ENCODE measurements at places on chromosomes 16 and 17.

- DNase-seq: no peak
Measured at GRCh38 chr16:88407807-88408206, 25.0 kb downstream of the ZNF469 start.

GRCh38 chr17:79065105-79065670 lies 9.4 kb upstream of the ENGASE start:
- peak; percentile 32 for DNase-seq

DNA sequence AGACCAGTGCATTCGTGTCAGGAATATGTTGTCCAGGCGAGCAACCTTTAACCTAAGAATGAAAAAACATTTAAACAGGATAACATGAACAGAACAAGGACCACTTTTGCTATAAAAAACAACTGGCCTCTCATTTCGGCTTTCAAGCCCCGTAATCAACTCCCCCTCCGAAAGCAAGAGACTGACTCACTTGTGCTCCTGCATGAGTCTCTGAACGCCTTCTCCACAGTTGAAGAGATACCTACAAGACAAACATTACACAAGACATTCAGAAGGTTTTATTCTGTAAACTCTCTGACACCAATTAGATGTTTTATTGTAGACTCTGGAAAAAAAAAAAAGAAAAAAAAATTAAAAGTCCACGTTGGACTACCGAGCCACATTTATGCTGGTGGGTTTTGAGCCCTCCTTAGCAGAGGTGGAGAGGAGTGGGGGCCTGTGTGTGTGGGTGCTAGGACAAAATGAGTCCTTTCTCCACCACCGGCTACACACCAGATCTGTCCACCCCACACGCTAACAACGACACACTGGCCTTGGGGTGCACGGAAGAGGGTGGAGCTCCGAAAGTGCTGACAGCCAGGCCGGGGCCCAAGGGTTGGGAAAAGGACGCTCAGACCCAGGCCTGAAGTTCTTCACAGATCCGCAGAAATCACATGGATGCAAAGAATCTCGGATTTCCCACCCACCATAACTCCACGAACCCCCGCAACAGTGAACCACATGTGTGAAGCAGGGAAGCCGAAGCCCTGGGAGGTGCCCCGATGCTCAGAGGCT lies 759 bp downstream of the ELAC2 start:
- no peak for DNase-seq

- DNase-seq: no peak
Measured at GRCh38 chr17:39614545-39615157, 6.9 kb upstream of the NEUROD2 start.

- DNase-seq: peak; percentile 18
Measured at GRCh38 chr16:15434425-15435215, at the start of gene BMERB1. TSS of gene BMERB1 (plus strand) at chr16:15434588. CDS start at chr16:15434654, 66 bp downstream.

- DNase-seq: no peak
Measured at GRCh38 chr16:2786826-2787151, 571 bp downstream of the PRSS33 start.

DNA sequence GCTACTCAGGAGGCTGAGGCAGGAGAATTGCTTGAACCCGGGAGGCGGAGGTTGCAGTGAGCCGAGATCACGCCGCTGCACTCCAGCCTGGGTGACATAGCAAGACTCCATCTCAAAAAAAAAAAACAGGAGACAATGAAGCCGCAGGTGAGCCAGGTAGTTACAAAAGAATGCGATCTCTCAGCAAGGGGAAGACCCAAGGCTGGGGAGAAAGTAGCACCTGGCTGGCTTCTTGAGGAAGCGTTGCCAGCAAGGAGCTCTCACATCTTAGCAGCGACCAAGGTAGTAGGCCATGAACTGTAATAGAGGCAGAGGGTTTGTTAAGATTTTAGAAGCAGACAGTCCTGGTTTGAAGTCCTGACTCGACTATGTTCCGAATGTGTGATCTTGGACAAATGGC lies 175.0 kb downstream of the AIPL1 start:
- no peak for DNase-seq

DNA sequence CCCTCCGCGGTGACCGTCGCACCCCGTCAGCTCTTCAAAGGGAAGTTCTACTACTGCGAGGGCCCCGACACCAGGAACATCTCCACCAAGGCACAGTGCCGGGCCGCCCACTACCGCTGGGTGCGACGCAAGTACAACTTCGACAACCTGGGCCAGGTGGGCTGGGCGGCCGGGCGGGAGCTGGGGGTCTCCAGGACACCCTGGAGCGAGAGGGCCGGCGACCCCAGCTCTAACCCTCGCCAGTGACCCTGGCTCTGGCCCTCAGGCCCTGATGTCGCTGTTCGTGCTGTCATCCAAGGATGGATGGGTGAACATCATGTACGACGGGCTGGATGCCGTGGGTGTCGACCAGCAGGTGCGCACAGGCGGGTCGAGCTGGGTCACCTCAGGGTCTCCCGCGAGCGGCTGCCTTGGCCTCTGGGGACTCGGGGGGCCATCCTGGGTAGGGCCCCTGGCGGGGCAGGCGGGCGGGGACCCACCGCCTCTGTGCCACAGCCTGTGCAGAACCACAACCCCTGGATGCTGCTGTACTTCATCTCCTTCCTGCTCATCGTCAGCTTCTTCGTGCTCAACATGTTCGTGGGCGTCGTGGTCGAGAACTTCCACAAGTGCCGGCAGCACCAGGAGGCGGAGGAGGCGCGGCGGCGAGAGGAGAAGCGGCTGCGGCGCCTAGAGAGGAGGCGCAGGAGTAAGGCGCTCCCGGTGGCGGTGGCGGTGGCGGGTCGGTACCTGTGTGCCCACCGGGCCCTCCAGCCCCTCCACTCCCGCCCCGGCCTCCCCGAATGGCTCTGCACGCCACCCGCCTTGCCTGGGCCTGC lies 13.4 kb downstream of the TPSG1 start:
- no peak for DNase-seq

DNA sequence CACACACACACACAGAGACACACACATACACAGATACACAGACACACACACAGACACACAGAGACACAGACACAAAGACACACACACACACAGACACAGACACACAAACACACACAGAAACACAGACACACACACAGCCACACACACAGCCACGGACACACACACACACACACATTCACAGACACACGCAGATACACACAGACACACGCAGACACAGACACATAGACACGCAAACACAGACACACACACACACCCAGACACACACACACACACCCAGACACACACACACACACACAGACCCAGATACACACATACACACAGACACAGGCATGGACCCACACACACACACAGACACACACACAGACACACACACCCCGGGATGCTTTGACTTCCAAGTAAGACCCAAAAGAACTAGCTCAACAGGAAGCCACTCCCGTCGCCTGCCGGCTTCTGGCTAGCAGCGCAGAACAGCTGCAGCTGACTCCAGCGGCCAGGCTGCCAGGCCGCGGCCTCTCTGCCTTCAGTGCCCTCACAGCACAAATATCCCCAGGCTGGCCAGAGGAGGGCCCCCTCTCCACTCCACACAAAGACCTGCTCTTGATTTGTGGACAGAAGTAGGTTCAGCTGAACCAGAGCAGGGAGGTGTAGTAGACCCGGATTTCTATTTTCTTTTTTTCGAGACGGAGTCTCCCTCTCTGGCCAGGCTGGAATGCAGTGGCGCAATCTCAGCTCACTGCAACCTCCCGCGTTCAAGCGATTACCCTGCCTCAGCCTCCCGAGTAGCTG lies 6.0 kb upstream of the CHRNE start:
- DNase-seq: peak; percentile 66

DNA sequence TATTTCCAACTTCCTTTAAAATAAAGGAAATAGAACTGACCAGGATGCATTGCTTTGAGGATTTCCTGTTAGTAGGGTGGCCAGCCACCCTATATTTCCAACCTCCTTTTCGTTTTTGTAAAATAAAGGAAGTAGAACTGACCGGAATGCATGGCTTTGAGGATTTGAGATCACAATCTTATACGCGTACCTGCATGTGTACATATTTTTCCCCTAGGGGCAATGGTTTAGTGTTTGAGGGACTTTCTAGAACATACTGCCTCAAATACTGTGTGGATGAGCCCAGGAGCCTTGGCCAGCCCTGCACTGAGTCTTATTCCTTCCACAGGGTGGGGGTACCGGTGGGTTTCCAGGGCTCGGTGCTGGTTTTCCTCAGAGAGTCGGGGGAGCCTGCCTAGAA lies 25.6 kb downstream of the MAPK8IP3 start:
- no peak for DNase-seq

DNA sequence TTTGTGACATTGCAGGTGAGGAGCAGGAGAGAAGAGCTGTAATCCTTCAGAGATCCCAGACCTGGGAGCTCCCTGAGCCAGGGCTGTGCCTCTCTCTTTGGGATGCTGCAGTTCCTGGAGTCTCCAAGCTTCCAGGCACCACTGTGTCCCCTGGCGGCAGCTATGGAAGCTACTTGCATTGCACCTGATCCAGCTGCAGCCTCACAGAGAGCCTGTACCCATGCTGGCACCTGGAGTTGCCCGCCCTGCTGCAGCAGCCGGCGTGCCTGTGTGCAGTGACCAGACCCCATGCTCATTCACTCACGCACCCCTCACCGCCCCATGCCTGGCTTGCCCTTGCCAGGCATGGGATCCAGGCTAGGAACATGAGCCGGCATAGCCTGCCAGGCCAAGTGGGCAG lies 51.8 kb upstream of the MED9 start:
- DNase-seq: no peak

- DNase-seq: no peak
Measured at GRCh38 chr17:1946021-1946932, 78.9 kb downstream of the RTN4RL1 start.

DNA sequence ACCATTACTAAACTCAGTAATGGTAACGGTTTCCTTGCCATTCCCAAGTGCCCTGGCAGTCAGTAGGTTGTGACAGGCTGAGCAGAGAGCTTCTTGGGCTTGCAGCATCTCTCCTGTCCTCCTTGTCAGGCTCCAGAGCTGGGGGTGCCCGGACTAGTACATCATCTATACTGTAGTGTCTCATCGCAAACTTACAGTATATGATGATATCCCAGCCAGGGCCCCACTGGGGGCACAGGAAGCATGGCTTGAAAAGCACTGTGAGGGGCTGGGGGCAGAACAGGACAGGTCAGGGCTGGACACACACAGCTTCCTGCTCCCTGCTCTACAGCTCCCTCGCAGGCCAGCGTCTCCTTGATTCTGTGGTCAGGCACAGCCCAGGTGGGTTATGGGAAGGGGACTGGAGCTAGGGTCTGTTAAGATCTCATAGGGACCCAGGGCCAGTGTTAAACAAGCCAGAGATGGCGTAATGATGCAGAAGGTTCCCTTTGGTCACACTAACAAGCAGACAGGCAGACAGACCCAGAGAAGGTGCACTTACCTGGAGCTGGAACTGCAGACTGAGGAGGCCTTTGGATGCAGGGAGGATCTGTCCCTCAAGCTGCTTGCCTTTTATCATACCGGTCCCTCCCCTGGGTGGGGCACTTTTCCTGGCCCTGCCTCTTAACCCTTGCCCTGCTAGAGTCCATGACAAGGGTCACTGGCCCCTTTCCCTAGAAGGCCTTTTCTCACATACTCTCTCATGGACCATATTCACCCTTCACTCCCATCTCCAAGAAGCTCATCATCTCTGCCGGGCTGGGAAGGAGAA lies 6.8 kb downstream of the ERAL1 start:
- DNase-seq: no peak

GRCh38 chr16:77739559-77739892 lies 17.2 kb downstream of the NUDT7 start:
- no peak for DNase-seq

DNA sequence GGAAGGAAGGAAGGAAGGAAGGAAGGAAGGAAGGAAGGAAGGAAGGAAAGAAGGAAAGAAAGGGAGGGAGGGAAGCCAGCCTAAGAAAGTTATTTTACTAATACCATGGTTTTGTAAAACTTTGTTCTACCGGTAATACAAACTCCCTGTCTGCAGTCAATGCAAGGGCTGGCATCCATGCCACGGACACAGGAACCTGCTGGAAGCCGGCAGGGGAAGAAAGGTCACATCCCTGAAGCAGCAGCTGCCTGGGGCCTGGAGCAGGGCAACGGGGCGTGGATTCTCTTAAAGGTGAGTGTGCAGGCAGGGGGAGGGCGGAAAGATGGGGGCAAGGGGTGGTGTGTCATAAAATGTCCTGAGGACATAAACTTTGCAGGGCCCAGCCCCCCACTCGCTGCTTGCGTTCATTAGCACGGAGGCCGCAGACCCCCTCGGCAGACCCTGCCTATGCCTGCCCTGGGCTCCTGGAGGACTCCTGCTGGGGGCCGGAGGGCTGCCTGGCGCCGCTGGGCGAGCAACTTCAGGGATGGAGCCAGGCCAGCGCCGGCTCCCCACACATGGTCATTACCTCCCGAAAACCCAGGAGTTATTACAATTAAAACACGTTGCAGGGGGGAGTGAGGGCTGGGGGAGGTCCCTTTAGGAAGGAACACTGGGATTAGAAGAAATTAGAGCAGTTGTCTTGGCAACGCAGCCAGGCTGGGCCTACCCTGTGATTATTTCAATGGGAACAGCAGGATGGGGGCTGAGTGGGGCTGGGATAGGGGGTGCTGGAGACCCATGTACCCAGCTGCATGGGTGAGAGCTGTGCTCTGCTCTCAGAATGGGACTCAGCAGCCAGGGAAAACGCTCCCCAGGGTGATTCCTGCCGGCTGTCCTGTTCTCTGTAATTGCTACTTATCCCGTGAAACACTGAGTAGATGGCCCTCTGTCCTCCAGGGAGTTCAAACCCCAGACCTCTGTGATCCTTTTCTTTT lies 257.9 kb downstream of the SOX9 start:
- DNase-seq: no peak

DNA sequence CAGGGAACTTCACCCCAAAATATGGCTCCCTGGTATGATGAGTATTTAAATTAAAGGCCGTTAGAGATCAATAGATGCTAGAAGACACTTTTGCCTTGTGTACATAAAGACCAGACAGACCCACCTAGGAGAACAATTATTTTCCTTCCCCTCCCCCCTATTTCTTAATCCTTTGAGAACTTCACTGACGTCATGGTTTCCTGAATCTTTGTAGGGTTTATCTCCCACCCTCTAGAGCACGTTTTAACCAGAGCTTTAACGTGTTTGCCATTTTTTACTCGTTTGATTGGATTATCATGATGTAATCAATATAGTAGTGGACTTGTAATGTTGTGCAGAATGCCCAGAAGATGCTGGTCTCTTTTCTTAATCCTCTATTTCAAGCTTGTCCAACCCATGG lies 22.9 kb upstream of the XYLT2 start:
- DNase-seq: no peak

DNA sequence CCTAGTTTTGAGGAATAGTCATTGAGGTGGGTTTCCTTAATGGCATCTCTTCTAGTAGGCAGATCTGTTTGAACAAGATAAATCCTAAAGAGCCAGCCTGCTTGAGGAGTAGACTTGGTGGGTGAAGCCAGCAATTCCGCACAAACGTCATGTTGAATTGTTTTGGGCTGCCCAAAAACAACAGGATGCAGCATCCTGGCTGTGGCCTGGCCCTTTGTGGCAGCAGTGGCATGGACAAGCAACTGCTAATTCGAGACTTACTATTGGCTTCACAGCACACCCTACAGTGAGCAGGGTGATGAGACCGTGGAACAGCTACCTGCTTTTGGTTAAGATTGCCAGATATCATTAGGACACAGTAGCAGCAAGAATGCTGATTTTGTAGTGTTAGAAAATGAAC lies 9.3 kb upstream of the VPS4A start:
- DNase-seq: no peak
